ENCODE measurements at places on chromosomes 1 and 21. TPM values are rescaled to one million over a fixed set of nuclear protein-coding genes. Genes with fewer than 3 reads are reported as not detected.

- H3K4me3 ChIP-seq = no peak overlapping the region
- no peak for DNase-seq
- no peaks in the 10 kb centered on the region for H3K27me3 ChIP-seq
Measured at GRCh38 chr1:164671323-164671965, 112.5 kb downstream of the PBX1 start.

DNA sequence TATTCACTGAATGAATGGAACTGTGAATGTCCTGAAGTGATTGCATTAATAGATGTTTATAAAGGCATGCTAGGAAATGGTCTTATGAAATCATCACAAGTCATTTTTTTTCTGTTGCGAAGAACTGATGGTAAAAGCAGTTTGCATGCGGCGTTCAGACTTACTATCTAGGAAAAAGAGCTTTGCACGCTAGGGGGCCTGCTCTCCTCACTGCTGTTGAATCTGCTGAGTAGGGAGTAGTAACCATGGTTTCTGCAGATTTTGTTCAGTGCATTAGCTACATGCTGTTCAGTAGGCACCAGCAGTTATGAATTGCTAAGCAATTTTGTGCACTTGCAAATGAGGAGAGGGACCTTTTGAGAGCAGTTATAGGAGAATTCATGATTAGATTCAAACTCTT is 57.9 kb downstream of the CENPF start:
- no peaks in the 10 kb centered on the region for H3K4me1 ChIP-seq
- DNase-seq = no peak
- no peak overlapping the region for H3K4me3 ChIP-seq
- no peaks in the 10 kb centered on the region for H3K27me3 ChIP-seq
- H3K36me3 ChIP-seq = no peaks in the 10 kb centered on the region
- no peak overlapping the region for H3K27ac ChIP-seq

- no peaks in the 10 kb centered on the region for H3K27me3 ChIP-seq
- DNase-seq = no peak
- no peaks in the 10 kb centered on the region for H3K4me1 ChIP-seq
- no peak overlapping the region for H3K4me3 ChIP-seq
Measured at GRCh38 chr21:42850866-42851391, 28.4 kb downstream of the WDR4 start.

GRCh38 chr1:214505134-214505533 is 46.3 kb downstream of the PTPN14 start:
- no peak overlapping the region for H3K4me3 ChIP-seq
- H3K4me1 ChIP-seq = no peaks in the 10 kb centered on the region
- H3K36me3 ChIP-seq = no peaks in the 10 kb centered on the region
- no peak overlapping the region for H3K27ac ChIP-seq
- H3K27me3 ChIP-seq = no peaks in the 10 kb centered on the region

DNA sequence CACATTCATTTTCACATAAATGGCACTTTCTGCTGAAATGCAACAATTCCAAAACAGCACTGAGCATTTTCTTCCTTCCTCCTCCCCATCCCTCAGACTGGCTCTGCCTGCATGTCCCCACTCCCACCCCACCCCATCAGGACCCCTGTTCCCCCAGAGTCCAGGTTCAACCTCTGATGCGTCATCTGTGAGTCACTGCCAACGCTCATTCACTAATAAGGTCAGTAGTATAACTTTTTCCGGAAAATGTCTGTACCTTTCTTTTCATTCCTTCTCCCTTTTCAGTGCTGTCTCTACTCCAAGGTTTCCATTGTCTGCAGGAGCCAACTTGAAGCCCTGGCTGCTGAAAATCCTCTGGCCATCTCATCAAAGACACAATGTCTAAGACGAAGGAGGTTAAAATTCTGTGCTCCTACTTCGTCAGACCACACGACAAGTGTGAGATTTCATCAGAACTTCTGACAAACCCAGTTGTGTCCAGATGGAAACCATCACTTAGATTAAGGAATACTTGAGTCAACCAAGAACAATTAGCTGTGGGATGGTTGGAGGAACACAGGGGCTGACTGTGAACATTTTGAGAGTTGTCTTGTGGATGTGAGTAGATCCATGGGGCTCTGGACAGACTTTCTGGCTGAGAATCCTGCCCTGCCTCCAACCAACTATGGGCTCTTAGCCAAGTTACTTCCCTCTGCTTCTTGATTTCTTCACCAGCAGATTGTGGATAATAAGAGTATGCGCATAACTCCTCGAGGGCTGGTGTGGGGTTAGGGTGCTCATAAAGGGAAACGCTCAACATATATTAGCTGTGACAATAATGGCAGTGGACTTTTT is 35.6 kb upstream of the UTS2 start:
- H3K27ac ChIP-seq = no peak overlapping the region
- no peaks in the 10 kb centered on the region for H3K36me3 ChIP-seq
- H3K4me3 ChIP-seq = no peak overlapping the region
- DNase-seq = no peak
- H3K27me3 ChIP-seq = no peaks in the 10 kb centered on the region

GRCh38 chr21:31894457-31894856 is 21.6 kb downstream of the HUNK start:
- H3K27ac ChIP-seq = no peak overlapping the region
- no peaks in the 10 kb centered on the region for H3K36me3 ChIP-seq
- no peak for DNase-seq
- H3K4me1 ChIP-seq = peaks cover 5% of the 10 kb centered on the region
- H3K4me3 ChIP-seq = no peak overlapping the region

- H3K4me1 ChIP-seq = peaks cover 11% of the 10 kb centered on the region
- DNase-seq = no peak
- H3K27me3 ChIP-seq = no peaks in the 10 kb centered on the region
- H3K4me3 ChIP-seq = no peak overlapping the region
- H3K36me3 ChIP-seq = no peaks in the 10 kb centered on the region
Measured at GRCh38 chr21:32712043-32712442, 15.8 kb downstream of the SYNJ1 start.

GRCh38 chr1:180521474-180522212 is 19.3 kb upstream of the ACBD6 start:
- no peaks in the 10 kb centered on the region for H3K27me3 ChIP-seq
- no peaks in the 10 kb centered on the region for H3K36me3 ChIP-seq
- no peaks in the 10 kb centered on the region for H3K4me1 ChIP-seq

- DNase-seq = no peak
- H3K4me1 ChIP-seq = no peaks in the 10 kb centered on the region
- no peak overlapping the region for H3K4me3 ChIP-seq
- H3K27me3 ChIP-seq = no peaks in the 10 kb centered on the region
Measured at GRCh38 chr1:222761083-222761482, 24.1 kb downstream of the FAM177B start.

The RHBDL2 gene
- total RNA-seq = not detected

The SLC45A1 gene
- 0.31 TPM for total RNA-seq

The JTB gene
- 232 TPM for total RNA-seq

All from CD8-positive, alpha-beta memory T cell (primary cell).